ENCODE measurements at places on chromosomes 6 and 20. TPM values are rescaled to one million over a fixed set of nuclear protein-coding genes. Genes with fewer than 3 reads are reported as not detected.

The TMEM181 gene
- polyA plus RNA-seq = 7.3 TPM

The TPX2 gene
- polyA plus RNA-seq = 5.2 TPM

The CGA gene
- polyA plus RNA-seq = not detected

The MAK gene
- not detected for polyA plus RNA-seq

The MCHR2 gene
- polyA plus RNA-seq = not detected

The KIF25 gene
- not detected for polyA plus RNA-seq

The UBD gene
- not detected for polyA plus RNA-seq

The DYNLT2 gene
- polyA plus RNA-seq = 2.9 TPM

The IRF4 gene
- 1.5 TPM for polyA plus RNA-seq

The RAB22A gene
- polyA plus RNA-seq = 13.3 TPM

Data from ovary (tissue), 10 donors.